ENCODE measurements at places on chromosomes 1 and 21. TPM values are rescaled to one million over a fixed set of nuclear protein-coding genes. Genes with fewer than 3 reads are reported as not detected.

KISS1 gene
- total RNA-seq, result not detected

MSTO1 gene
- 43.6 TPM for total RNA-seq

SLC5A9 gene
- not detected for total RNA-seq

AGBL4 gene
- not detected for total RNA-seq

SPRR1B gene
- not detected for total RNA-seq

DMBX1 gene
- 0.68 TPM for total RNA-seq

PPIAL4G gene
- not detected for total RNA-seq

CLCA4 gene
- not detected for total RNA-seq

HCRTR1 gene
- 0.04 TPM for total RNA-seq

IPP gene
- total RNA-seq, result 5.7 TPM

SIK1 gene
- 15.9 TPM for total RNA-seq

AADACL3 gene
- not detected for total RNA-seq

RAD54L gene
- total RNA-seq, result 11.8 TPM

ABL2 gene
- 17.0 TPM for total RNA-seq

FCRL5 gene
- total RNA-seq, result not detected

All from A549 treated with CORT108297 at 1 μM for 4 hours (cell line).